Stimulated activated CD4-positive, alpha-beta T cell treated with anti-CD3 and anti-CD28 coated beads, Interleukin-4, amount 100 ng/mL, for 4 hours (primary cell): ENCODE measurements at places on chromosomes 13 and 19.

DNA sequence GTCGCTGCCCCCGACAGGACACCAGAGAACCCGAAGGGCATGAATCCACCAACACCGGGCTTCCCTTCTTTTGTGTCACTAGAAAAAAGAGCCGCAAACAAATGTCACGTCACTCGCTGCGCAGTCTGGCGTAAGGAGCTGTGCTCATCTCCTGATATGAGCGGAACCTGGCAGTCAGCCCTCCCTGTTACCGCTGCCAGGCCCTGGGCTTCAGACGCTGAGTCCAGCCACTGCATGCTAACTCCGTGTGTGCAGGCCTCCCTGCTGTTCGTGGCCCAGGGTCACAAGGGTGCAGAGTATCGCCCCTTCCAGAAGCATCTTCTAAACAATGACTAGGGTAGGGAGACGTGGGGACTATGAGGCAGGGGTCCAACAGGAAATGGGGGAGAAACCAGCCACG is 71.3 kb downstream of the SLC7A1 start:
- no peak for DNase-seq

DNA sequence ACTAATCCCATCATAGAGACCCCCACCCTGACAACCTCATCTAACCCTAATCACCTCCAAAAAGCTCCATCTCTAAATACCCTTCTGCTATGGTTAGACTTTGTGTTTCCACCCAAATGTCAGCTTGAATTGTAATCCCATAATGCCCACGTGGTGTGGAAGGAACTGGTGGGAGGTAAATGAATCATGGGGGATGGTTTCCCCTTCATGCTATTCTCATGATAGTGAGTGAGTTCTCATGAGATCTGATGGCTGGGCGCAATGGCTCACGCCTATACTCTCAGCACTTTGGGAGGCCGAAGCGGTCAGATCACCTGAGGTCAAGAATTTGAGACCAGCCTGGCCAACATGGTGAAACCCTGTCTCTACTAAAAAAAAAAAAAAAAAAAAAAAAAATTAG is 2.6 kb downstream of the VMAC start:
- no peak for DNase-seq

DNA sequence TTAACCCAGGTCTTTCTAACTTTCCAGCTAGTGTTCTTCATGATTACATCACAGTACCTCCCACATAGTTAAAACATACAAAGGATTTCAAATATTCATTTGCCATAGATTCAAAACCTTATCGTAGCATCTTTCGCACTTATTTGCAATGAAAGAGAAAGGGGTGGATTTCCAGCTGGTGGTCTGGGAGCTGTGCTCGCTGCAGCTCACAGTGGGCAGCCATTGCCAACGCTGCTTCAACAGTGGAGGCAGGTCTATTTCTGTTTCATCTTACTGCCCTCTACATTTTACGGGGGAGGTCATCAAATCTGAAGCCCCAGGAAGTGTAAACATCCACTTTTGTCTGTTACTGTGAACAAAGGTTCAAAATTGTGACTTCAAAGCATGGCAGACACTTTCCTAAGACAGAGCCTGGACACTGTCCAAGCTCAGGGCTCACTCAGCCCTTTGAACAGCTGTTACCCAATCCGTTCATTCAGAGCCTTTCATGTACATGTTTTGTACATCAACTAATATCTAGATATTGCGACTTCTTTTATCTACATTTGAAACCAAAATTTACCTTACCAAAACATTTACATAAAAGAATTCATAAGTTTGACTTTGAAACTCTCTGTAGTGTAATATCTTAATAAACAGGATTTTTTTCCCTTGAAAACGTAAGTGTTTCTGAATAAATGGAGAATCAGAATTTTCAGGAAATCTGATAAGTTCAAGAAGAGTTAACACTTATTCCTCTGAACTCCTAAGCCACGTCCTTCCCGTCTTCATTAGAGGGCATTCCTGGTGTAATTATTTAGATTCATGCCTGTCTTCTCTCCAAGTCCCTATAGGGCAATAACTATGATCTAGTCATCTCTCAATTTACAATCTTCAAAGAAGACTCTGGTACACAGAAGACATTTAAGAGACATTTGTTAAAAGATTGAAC is 25.1 kb downstream of the STARD13 start:
- DNase-seq = no peak

DNA sequence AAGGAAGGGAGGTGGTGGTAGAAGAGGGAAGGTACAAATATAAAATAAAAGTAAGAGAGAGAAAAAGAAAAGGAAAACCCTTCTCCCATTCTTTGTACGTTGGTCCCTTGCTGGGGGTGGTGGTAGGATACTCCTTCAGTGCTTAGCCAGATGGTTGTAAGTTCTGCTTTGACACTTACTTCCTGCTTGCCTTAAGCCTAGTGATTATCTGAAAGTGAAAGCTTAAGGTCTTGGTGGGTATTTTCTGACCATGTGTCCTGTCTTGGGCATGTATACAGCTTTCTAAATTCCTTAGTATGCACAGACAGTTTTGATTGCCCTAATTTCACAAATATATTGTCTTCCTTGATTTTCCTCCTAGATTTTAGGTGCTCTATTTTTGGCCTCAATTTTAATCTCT is 314.8 kb downstream of the PCDH17 start:
- DNase-seq = no peak

GRCh38 chr19:1366899-1367870 is 16.5 kb upstream of the NDUFS7 start:
- no peak for DNase-seq

GRCh38 chr13:30848332-30849027 is 57.6 kb upstream of the MEDAG start:
- no peak for DNase-seq

DNA sequence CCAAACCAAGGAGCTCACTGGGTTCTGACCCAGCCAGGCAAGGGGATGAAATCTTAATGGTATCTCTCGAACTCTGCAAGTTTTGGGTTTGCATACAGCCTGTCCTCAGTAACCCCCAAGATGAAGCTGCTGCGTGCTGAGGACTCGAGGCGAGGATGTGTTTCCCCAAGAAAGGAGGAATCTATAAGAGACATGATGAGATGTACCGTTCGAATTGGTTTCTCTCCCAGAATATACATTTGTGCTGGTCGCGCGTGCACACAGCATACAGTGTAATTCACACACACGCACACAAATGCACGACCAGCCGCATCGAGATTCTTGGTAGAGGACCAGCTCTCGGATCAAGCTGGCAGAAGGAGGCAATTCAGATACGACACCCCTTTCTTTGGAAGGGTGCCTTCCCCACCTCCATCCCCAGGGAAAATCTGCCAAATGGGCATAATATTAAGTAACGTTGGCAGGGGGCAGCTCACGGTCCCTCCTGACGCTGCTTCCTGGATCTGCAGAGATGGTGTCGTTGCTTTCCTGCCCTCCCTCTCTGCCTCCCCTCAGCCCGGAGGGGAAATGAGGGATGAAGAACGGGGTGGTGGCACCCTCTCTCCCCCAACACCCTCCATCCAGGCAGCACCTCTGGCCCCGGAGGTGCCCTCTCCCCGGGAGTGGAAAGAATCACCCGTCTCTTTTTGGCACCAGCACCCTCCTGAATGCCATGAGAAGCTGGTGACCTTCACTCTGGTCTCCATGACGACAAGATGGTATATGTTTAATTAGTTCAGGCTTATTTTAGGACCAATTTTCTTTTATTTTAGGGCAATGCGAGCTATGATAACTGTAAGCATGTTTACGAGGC is 310.2 kb downstream of the ZNF536 start:
- DNase-seq = no peak

GRCh38 chr13:44433863-44434765 is 60.5 kb downstream of the SERP2 start:
- DNase-seq = no peak

- DNase-seq = no peak
These were observed 82.3 kb upstream of the PDCD5 start for GRCh38 chr19:32498648-32499200.

GRCh38 chr19:14479309-14479974 is 4.3 kb upstream of the PTGER1 start:
- DNase-seq = no peak

- no peak for DNase-seq
These were observed 1.9 kb upstream of the KLK15 start for GRCh38 chr19:50835103-50835784.

DNA sequence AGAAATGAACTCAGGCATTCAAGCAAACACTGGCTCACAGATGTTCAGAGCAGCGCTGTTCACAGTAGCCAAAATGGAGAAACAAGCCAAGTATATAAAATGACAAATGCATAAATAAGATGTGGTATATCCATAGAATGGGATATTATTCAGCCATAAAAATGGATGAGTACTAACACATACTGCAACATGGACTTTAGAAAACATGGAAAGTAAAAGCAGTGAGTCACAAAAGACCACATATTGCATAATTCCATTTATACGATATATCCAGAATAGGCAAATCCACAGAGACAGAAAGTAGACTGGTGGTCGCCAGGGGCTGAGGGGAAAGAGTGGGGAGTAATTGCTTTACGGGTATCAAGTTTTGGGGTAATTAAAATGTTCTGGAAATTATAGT is 6.6 kb downstream of the ZNF837 start:
- no peak for DNase-seq

DNA sequence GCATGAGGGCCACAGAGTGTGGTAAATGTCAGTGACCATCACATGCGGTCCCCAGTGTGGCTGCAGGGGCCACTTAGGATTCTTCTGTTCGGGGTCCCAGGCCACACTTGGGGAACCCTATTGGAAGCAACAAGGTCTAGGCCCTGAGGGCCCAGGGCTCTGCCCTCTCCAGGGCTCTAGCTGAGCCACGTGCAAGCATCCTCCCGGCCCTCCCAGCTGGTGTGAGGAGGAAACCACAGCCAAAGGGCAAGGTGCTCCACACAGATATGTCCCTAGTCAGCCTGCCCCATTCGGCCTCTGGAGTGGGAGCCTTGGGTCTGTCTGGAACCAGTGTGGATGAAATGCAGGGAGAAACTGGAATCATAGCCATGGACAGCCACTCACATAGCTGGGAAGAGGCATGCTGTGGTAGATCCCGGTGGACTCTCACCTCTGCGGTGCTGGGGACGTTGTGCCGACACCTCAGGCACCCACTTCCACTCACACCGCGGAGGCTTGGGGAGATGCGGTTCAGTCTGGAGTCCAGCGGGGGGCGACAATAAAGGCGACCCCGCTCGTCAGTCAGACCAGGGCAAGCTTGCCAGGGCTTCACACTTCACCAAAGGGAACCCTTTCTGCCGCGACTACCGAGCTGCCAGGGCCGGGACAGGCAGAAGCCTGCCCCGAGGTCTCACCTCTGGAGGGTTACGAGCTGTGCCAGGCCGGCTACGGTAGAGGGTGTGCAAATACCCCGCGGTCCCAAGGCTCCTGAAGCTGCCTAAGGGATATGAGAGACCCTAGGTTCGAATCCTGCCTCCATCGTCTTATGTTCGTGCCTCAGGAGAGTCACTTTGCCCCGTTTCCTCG is 4.3 kb upstream of the ZNF497 start:
- DNase-seq = no peak

DNA sequence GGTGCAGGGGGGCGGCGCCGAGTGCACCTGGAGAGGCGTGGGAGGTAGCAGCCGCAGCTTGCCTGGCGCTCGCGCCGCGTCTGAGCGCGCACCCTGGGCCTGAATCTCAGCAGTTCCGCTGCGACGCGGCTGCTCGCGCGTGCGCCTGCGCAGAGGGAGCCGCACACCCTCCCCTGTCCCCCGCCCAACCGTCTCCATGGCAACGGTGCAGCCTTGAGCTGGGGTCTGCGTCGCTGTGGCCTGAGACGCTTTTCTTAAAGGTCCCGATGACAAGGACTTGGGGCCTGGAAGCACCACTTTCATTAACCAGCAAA is at the start of gene PNMA8B:
Gene PNMA8B, minus strand, starts transcription at position 82 of the 314 bp plus-strand sequence. CDS start 402 bp downstream, outside the sequence.
- peak; percentile 40 for DNase-seq

DNA sequence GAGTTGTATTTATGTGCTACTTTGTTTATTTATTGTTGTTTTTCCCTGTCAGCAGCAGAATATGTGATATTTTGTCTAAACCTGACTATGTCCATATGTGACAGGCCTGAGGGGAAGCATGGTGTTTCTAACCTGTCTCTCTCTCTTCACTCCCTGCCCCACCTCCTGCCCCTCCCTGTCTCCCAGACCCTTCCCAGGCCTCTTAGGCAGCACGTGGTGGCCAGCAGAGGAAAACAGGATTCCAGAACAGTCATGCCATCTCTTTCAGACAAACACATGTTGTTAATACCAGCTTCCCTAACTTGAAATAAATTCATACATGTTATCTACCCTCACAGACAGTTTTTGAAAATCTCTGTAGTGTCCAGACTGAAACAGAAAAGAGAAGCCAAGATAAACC is 31.0 kb upstream of the ATP11A start:
- no peak for DNase-seq

DNA sequence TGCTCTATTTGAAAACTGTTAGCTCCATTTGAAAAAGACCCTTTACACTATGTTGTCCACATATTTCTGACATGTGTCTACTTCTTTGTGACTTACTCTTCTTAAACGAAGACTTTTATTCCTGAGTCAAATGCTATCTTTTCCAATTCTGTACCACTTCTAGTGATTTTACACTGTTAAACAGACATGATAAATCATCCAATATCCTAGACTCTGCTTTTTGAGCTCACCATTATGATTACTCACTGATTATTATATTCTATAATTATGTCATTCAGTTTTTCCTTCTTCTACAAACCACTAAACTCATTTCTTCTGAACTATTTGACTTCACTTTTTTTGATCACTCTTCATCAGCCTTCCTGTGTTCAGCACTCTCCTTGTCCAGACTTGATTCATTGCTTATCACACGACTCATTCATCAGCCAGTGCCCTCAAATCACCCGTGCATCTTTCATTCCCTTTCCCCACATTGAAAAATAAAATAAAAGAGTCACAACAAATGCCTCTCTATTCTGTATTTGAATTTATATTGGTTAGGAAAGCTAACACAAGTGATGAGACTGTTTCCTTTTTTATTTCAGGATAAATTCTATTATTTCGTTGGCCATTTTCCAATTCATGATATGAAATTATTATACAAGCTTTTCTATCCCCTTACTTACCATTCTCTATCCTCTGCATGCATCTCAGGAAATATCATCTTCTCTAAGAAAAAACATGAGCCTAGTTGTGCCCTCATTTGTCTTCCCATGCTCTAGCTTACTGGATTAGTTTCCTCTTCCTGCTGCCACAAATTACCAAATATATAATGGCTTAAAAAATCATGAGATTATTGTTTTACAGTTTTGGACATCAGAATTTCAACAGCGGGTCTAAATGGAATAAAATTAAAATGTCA is 1482.1 kb upstream of the MIR17HG start:
- DNase-seq = no peak

- DNase-seq = no peak
These were observed 21.5 kb upstream of the SERPINE3 start for GRCh38 chr13:51318015-51318414.

DNA sequence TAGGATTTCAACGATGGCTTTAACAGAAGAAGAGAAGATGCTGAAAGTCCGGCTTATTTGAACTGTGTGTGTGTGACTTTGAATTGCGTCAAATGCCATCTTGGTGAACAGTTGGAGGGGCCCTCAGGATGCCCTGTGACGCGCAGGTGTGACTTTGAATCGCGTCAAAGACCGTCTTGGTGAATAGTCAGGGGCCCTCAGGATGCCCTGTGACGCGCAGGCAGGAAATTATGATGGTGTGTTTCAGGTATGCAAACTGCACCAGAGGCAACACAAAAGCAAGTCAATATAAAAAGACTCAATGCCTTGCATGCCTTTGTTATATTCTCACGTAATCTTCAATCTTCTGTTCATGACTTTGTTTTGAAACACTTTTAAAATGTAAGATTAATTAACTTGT is 29.2 kb downstream of the ATP11A start:
- DNase-seq = no peak

GRCh38 chr13:98693756-98694155 is 58.7 kb downstream of the SLC15A1 start:
- no peak for DNase-seq

GRCh38 chr19:32174386-32175113 is 170.9 kb upstream of the ZNF507 start:
- no peak for DNase-seq
